Lower leg skin (tissue), 4 donors: ENCODE measurements at places on chromosomes 12 and 14.

DNA sequence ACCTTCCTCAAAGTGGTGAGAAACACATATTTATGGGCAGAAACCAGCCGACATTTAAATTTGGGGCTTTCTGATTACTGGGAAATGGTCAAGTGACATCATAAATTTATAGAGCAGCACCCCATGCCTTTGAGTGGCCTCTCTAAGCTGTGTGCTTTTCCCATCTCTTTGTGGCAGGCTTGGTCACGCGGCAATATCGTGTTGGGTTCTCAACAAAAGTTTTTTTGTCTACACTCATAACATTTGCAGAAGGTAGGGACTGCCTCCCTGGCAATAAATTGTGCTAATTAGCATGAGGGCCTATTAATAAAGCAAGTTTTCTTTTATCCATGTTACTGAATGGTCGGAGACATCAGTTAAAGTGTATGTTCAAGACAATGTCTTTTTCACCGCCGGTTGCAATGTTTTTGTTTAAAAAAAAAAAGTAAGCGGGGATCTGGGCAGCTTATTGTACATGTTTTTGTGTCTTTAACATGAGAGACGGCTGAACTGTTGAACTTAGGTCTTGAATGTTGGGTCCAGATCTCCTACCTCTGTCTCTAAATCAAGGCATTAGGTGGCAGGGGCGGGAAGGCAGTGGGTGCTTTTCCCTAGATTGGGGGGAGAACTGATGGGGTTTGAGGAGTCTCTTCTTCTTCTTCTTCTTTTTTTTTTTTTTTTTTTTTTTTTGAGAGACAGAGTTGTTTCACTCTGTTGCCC, 193.3 kb downstream of the PHETA1 start:
- no peak for DNase-seq

GRCh38 chr12:11739980-11740577, 90.6 kb downstream of the ETV6 start:
- no peak for DNase-seq

- no peak for DNase-seq
These were observed 126.2 kb downstream of the KSR2 start for GRCh38 chr12:117842630-117843029.

- DNase-seq, result no peak
These were observed 104.5 kb downstream of the MYRFL start for GRCh38 chr12:69929531-69929930.

DNA sequence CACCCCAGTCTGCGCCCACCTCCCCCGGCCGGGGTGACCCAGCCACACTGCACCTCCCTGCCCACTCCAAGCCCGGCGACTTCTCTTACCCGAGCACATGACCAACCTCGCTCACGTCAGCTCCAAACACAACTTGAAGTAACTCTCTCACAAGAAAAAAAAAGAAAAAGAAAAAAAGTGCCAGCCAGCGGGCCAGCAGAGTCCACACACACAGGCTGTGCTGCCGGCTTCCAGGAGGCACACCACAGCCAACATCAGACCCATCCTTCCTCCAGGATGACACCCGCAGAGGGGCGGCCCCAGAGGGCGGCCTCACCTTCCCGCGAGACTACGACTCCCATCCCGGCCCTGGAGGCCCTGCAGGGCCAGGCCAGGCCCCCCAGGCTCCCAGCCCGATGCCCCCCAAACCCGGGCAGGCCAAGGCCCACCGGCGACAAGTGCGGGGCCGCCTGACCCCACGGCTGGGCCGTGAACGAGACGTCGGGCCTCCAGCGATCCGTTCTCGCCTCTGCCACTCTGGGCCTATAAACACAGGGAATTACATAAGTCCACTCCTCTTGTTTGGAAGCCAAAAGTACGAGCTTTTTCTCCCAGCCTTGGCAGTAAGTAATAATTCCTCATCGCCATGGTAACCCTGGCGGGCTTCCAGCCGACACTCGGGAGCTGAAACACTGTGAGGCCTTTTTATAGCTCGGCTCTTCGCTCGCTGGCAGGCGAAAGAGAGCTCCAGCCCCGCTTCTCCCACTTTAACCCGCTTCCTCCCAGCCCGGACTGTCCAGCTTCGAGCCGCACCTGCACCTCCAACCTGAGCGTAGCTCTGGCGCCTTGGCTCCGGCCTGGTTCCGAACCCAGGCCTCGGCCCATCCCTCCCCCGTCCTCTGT, 49.1 kb downstream of the NCOR2 start:
- DNase-seq, result peak; percentile 99

GRCh38 chr14:100982762-100983161, 79.2 kb upstream of the RTL1 start:
- DNase-seq, result no peak

GRCh38 chr12:31585271-31585670, 5.7 kb downstream of the DENND5B start:
- DNase-seq, result no peak

DNA sequence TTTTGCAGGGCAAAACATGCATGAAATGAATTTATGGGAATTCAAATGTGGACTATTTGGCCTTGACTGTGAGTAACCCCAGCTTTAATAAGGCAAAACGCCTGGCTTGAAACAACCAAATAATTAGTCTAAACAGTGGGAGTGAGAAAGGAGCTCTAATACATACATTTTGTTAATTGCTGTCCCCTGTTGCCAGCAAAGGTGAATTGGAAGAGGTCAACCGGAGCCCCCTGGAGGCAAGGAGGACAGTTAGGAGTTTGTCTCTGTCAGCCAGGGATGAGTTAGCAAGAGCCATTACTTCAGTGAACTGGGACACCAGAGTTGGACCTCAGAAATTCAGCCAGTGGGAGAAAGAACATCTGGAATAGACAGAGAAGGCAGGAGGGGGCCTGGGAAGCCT, 17.4 kb downstream of the KRT76 start:
- DNase-seq, result no peak

- no peak for DNase-seq
These were observed at the start of gene CFAP73 for GRCh38 chr12:113149361-113150150. TSS of gene CFAP73 (plus strand) at chr12:113149724. CDS start at chr12:113149858, 134 bp downstream.

DNA sequence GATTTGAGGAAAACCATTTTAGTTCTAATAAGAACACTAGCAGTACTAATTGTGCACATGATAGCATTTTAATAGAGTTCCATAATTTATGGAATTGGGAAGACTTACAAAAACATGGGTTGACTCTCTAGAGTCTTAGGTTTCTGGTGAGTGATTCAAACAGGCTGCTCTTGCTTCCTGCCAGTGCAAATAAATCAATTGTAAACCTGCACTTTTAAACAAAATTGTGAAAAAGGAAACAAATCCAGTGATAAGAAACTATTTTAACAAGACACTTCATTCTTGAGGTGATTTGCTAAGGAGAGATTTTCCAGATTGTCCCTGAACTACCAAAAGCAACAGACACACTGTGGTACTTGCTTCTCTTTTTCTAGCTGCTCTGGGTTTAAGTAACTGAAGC, 112.2 kb downstream of the CACNA1C start:
- DNase-seq, result no peak

DNA sequence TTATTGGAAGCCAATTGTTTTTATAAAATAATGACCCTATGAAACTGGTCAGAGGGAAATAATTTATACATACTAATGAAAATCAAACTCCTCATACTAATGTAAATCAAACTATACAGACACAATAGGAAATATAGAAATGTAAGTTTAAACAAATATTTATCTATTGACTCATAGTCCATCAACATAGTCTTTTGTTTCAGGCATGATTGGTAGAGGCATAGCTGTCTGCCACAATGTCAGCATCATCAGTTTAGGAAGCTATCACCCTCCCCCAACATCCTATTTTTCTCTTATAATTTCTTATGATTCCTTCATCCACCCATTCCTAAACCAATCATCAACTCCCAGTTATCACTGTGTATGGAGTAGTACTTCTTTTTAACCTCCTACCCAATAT, 117.7 kb downstream of the SLC38A6 start:
- no peak for DNase-seq

DNA sequence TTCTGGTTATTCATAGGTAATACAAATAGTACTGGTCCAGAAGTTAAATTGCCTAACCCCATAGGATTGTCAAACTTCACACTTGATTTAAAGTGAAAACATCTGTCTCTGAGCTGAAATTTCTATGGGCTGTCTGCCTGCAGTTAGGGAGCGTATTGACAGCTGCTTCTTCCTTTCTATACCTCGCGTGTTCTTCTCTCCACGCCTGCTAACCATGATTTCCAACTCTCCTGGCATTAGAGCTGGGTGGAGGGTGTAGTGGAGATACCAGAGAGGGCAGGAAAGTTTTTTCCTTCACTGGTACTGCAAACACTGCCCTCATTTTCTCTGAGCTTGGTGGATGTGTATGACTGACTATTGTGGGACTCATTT, 429.0 kb upstream of the FBXO33 start:
- no peak for DNase-seq

GRCh38 chr12:34126239-34126641, 103.9 kb downstream of the ALG10 start:
- no peak for DNase-seq

DNA sequence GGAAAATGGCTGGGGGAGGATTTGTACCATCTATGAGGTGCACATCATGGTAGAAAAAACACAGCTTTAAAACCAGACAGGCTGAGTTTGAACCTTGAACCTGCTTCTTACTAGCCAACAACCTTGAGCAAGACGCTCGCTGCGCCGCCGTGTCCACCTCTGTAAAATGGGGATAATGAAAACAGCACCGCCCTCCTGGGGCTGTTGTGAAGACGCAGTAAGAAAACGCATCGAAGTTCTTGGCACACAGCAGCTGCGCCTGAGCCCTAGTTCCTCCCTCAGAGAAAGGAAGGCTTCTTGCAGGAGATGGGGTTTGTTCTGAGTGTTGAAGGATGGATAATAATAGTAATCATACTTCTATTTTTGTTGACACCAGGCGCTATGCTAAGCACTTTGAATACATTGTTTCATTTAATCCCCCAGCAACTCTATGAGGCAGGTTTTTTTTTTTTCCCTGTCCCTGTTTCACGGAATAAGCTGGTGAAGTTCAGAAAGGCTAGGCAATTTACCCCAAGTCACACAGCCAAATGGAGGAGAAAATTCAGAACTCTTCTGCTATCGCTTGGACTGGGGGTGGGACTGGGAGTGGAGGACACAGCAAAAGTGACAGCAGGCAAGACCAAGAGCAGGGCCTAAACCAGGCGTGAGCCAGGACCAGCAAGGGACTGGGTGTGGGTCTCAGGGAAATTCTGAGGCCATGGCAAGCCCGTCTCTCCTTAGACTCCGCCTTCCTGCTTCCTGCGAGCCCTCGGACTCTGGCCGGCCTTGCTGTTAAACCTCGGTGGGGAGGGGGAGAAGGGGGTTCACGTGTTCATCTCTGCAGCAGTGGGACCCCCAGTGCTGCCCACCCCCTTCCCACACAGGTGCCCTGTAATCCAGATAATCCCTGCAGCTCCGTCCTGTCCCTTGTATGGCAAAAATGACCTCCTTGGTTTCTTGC, 97.5 kb downstream of the LRRC74A start:
- DNase-seq, result no peak

GRCh38 chr14:59465316-59466135, at the start of gene GPR135:
TSS of gene GPR135 (minus strand) at chr14:59465380. CDS start at chr14:59465226, 154 bp downstream.
- peak; percentile 90 for DNase-seq

DNA sequence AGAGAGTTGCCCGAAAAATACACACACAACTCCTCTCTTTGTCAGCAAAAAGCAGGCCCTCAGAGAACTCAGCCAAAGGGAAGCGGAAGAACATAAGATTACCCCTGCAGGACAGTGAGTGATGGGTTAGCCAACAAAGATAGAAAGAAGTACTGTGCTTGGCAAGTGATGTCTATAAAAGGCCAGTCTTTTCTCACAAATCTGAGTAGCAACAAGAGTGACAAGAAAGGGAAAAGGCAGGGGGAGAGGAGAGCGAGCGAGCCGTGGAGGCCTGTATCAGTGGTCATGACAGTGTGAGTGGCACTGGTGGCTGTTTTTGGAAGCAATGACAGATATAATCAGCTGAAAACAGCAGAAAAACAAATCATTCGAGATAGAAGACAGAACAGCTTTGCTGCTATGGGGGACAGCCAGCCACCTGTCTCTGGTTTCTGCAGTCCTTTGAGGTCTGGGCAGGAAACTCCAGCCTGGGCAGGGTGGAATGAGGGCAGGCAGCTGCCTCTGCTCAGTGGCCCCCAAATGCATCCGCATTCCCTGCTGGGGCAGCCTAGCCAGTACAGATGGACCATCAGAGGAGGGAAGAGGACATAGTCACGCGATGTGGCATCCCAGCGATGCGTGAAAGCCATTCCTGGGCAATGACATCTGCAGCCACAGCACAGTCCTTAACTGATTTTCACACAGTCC, 74.7 kb downstream of the TRIM9 start:
- no peak for DNase-seq

DNA sequence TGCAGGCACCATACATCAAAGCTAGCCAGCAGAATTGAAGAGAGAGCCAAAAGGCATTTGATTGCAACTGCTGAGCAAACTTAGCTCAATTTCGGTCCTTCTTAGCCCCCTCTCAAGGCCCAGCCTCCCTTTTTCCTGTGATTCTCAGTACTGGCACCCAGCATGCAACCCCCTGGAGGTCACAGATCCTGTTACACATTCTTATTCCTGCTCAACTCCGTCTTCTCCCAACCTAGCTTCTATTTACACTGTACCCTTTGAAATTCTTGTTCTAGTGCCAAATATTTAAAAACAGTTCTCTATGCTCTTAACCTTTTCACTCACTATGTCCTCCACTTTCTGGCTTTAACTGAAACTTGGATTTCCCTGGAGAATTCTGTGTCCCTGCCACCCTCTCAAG, 131.3 kb upstream of the CPSF6 start:
- no peak for DNase-seq

- no peak for DNase-seq
These were observed 63.2 kb upstream of the PNMA1 start for GRCh38 chr14:73777420-73777819.

DNA sequence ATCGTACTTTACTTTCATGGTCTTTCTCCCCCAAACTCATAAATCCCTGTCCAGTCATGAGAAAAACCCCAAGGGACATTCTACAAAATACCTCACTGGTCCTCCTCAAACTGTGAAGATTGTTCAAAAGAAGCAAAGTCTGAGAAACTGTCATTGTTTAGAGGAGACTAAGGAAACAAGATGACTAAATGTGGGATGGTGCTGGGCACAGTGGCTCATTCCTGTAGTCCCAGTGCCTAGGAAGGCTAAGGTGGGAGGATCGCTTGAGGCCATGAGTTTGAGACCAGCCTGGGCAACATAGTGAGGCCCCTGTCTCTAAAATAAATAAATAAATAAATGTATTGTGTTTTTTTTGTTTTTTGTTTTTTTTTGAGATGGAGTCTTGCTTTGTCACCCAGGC, 74.2 kb upstream of the SCAF11 start:
- no peak for DNase-seq

DNA sequence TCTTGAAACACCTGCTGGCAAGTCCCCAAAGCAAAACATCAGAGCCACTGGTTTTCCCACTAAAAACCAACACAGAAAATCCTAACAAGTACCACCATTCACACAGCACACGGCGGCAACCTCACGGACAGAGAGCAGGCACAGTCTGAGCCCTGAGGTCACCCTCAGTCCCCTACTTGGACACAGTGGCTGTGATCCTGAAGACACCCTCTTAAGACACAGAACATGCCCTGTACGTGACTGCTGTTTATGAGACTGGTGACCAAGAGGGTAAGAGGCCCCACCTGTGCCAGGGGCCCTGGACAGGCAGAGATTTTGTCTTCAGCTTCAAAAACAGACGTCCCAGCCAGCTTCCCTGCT, 29.6 kb downstream of the HIP1R start:
- no peak for DNase-seq
